ENCODE measurements at places on chromosomes 4 and X.
A peak's percentile ranks its signal among the peaks of the same experiment; 100 is the strongest.

DNA sequence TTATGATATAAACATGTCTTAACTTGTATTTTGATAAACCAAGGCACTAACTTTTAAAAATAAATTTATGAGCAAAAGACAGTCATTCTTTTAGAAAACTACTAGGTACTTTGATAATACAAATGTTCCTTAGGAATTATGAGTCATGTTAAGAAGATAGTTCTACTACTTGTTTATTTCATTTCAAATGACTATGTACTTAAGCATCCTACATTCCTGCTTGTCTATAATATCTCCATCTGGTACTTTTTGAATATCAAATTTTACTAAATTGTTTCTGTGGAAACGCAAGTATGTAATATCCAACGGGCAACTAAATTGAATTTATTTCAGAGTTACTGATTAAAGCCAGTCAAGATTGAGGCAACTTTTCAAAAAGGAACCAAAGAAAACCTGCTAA lies 61.8 kb downstream of the CAMK2D start:
- DNase-seq, result no peak

DNA sequence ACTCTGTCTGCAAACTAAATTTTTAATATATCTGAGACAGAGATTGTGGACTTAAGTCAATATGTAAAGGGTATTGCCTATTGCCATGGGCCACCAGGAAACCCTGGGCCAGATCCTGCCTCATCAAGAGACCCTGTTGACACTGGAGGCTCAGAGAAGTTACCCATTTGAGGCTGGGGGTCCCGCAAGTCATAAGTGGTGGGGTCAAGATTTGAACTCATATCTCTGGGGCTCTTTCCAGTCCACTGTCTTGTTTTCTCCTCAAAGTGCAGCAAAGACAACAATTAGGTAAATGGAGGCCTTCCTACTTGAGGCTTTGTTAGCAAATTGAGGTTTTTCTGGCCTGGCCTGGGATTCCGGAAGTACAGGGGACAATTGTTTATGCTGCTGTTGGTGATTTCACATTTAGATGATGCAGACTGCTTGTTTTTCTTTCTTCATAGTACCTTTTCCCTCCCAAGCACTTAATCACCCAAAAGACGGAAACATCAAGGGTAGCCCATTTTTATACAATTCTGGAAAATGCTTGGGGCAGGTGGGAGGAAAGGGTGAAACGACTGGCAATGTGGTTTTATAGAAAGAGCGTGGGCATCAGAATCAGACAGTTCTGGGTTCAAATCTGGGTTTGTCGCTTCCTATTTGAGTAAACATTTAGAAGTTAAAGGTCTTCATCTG lies 160.0 kb downstream of the SMIM20 start:
- no peak for DNase-seq

- no peak for DNase-seq
Measured at GRCh38 chrX:153446950-153447580, 1.2 kb upstream of the TREX2 start.

DNA sequence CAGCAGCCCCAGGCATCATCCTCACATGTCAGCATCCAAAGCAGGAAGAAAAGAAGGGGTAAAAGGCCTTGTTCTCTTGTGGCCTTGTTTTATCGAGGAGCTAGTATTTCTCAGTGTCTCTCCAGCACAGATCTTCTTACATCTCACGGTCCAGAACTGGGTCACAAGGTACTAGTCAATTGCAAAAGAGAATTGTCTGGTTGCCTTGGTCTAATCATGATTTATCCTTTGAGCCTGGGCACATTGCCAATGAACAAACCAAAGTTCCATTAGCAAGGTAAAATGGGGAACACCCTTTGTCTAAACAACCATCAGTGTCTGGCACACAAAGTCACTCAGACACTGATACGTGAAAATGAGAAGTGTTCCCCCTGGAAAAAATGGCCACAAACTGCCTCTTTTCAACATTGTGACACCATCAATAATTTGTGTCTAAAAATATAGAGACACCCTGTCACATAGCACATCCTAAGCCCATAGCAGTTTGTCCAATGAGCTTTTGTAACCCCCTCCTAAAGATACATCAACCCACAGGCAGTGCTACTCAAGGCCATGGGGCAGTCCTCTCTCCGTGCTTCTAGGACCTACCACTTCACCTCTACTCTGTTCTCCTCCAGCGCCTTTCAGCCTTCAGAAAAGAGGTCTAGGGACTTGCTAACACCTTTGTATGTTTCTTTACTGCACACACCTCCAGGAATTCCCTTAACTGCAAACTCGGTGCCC lies 534.4 kb downstream of the MID1IP1 start:
- DNase-seq, result no peak

DNA sequence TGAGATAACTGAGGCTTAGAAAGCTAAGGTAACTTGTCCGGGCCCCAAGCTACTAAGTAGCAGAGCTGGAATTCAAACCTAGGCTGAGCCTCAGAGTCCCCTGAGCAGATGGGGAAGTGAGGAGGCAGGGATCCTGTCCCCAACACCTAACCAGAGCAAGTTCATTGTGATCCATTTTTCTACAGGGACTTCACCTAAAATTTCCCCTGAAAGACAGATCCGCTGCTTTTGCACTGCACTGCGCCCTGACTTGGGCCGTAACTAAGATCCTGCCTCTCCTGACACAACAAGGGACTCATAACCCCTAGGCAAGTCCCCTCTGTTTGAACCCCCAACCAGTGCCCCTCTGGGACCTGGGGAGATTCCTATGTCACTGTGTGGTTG lies 25.6 kb upstream of the MTM1 start:
- DNase-seq, result no peak

DNA sequence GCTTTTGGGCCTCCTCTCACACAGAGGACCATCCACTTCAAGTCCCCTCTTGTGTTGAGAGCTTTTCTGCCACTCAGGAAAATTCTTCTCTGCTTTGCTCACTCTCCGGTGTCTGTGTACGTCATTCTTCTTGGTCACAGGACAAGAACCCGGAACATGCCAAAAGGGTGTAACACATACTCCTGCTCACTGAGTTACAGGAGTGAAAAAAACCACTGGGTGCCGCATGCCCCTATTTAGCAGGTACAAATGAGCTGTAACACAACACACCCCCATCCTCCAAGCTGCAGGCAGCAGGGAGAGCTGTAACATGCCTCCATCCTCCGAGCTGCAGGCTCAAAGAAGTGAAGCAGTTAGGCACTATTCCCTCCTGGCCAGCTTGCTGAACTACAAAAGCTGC lies 13.0 kb upstream of the CXCL2 start:
- DNase-seq, result no peak

DNA sequence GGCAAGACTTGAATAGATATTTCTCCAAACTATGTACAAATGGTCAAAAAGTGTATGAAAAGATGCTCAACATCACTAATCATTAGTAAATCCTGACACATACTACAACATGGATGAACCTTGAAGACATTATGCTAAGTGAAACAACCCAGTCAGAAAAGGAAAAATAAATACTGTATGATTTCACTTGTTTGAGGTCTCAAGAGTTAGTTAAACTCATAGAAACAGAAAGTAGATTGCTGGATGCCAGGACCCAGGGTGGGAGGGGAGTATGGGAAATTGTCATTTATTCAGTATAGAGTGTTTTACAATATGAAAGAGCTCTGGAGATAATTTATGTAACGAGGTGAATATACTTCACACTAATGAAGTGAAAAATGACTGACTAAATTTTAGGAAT lies 32.4 kb downstream of the PRMT9 start:
- DNase-seq, result no peak

DNA sequence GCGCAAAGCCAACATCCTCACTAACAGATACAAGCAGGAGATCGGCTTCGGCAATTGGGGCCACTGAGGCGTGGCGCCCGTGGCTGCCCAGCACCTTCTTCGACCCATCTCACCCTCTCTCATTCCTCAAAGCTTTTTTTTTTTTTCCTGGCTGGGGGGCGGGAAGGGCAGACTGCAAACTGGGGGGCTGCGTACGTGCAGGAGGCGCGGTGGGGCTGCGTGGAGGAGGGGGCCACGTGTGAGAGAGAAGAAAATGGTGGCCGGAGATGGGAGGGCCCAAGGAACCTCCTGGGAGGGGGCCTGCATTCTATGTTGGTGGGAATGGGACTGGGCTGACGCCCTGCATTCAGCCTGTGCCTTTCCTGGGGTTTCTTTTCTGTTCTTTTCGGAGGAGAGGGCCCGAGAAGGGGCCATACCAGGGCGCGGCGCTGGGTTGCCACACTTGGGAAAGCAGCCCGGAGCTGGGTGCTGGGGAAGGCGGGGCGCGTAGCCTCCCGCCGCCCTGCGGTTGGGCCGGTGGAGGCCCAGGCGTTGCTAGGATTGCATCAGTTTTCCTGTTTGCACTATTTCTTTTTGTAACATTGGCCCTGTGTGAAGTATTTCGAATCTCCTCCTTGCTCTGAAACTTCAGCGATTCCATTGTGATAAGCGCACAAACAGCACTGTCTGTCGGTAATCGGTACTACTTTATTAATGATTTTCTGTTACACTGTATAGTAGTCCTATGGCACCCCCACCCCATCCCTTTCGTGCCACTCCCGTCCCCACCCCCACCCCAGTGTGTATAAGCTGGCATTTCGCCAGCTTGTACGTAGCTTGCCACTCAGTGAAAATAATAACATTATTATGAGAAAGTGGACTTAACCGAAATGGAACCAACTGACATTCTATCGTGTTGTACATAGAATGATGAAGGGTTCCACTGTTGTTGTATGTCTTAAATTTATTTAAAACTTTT lies 4.5 kb downstream of the MID1IP1 start:
- peak; percentile 60 for DNase-seq

DNA sequence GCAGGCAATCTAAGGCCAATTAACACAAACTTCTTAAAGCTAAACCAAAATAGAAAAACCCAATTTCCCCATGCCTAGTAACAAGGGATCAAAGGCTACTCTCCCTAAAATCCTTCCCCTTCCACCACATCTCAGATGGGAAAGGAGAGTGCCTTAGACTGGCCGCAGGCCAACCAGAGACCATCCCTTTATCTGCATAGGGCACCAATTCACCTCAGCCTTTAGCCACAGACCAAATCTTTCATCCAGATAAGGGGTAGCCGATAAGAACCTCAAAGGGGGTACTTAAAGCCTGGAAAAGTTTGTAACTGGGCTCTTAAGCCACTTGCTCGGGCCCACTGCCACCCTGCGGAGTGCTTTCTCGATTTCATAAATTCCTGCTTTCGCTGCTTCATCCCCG lies 68.3 kb downstream of the TEX13C start:
- DNase-seq, result no peak

GRCh38 chrX:147228153-147228552 lies 413.6 kb upstream of the CXorf51A start:
- no peak for DNase-seq

DNA sequence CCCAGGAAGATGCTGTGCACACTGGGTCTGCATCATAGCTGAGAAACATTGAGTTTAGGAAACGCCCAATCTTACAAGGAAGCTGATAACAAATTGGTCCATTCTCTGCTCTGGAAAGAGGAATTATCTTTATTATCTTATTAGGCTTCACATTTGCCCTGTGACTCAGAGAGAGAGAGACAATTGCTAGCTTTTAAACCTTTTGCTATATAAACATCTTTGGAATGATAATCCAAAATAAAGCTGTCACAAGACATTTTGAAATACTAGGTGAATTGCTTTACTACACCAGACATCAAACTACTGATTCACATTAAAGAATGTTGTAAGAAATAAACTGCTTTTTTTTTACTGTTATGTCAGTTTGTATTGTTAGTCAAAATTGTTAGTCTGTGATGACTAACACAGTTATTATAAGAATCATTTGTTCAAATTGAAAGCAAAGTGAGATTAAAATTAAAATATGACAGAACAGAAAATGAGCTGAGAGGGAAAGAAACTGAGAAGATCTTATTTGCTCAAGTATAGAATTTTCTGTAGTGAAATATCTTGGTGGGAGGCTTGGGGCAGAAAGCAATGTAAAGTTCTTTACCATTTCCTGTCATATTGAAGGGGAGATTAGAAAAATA lies 765.4 kb upstream of the PCDH10 start:
- no peak for DNase-seq

- DNase-seq, result no peak
Measured at GRCh38 chr4:44150091-44150576, 298.5 kb downstream of the KCTD8 start.

DNA sequence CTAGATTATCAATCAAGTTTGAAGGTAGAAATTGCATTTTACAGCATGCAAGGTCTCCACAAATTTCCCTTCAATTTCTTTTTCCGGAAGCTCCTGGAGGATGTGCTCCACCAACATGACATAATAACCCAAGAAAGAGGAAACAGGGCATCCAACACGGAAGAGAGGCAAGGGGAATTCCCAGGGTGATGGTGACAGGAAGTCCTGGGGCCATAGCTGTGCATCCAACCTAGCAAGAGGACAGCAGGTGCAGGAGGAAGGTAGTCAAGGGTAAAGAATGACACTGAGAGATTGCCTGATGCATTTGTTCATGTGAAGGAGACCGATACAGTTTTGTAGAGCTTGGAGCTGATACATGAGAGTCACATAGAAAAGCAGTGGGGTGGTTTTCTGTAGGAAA lies 115.7 kb upstream of the LSM6 start:
- no peak for DNase-seq

DNA sequence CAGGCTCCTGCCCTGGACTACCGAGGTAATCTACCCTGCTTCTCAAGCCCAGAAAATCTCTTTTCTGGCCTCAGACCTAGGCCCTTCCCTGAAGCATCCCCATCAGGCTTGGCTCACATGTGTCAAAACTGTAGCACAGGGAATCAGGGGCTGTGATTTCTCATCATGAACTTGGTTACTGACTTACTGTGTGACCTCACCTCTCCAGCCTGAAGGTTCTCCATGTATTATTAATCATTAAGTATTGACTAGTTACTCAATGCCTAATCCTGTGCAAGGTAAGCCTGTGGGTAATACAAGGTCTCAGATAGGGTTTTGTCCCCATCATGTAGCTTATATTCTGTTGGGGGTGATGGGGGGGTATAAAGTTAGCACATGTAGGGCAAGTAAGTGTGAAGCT lies 6.8 kb downstream of the SRPX2 start:
- no peak for DNase-seq

DNA sequence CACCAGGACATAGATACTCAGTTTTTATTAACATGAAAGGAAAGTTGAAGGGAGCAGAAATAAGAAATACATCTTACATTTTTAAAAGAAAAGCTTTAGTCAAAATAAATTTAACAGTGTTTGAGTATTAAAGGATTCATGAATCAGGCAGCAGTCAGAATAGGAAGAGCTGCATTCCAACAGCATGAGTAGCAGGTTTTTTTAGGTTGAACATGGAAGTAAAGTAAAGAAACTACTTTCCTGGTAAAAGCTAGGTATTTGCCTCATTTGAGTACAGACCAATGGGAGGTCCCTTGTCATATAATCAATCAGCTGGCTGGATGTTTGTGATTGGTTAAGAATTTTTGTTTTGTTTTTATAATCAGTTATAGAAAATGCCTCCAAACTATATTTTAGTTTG lies 645.9 kb upstream of the INTU start:
- no peak for DNase-seq

DNA sequence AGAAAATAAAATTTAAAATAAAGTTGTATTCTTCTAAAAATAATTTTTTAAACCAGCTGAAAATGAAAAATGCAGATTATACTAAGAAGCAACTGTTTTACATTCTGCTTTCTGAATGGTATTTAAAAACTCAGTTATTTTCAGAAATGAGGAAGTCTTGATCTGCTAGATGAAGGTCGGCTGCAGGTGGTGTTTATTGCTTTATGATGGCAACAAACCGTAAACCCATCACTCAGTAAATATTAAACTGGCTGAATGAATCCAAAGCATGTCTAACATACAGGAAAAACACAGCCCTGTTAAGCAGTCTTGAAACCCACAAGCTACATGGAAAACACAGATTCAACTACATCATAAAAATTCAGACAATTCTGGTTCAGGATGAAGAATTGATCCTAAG lies 29.3 kb downstream of the DYNLT3 start:
- DNase-seq, result no peak

All from activated CD8-positive, alpha-beta memory T cell treated with anti-CD3 and anti-CD28 coated beads, Interleukin-2, amount 50 U/mL, for 4 hours (primary cell).